ENCODE measurements at places on chromosomes 3 and 15. TPM values are rescaled to one million over a fixed set of nuclear protein-coding genes. Genes with fewer than 3 reads are reported as not detected.

- DNase-seq = no peak
These were observed 36.0 kb downstream of the BTLA start for GRCh38 chr3:112463250-112463649.

GOLGA8S gene
- total RNA-seq = 1.1 TPM

DNA sequence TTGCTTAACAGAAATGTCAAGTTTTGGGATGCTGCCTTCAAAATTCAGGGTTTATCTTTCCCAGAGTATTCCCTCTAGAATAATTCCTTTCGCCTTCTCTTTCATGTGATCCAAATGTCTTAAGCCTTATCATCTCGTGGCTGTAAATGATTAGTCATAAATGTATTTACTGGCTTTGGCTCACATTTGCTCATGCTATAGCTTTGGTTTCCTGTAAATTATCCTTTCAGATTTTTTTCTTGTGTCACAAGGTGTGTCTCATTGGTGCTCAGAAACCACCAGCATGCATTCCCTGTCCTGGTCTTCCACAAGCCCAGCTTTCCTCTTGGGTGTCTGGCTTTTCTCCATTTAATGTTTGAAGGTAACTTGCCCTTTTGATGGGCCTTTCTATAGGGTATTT lies 692.7 kb upstream of the ALCAM start:
- no peak for DNase-seq

REC114 gene
- total RNA-seq = not detected

DNA sequence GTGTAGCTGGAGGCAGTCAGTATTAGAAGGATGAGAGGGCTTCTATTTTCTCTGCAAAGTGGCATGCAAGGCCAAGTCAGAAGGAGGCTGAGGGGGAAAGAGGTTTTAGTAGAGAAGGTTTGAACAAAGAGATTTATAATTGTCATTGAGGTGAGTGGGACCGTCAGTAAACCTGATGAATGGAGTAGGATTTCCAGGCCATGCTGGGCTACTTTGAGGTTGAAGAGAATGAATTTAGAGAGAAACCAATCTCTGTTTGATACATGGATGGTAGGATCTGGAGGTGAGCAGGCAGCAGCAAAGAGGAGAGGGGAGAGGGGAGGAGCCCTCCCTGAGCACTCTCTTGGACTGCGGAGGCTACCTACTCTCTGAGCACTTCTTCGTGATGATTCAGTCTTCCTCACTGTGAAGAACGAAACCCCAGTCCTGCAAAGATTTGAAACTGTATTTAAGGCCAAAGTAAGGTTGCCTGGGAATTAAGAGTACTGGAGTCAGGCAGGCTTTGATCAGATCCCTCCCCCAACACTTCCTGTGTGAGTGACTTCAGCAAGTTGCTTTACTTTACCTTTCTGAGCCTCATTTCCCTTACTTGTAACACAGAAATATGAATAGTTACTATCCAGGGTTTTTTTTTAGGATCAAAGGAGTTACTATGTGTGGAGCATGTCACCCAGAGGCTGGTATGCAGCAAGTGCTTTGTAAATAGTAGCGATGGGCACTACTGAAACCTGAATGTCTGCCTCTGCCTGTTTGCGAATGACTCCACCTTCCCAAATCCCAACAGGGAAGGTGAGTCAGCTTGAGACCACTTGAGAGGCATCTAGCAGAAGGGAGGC lies 75.8 kb downstream of the RPL39L start:
- DNase-seq = no peak

GRCh38 chr3:196989721-196990262 lies 21.2 kb upstream of the PIGZ start:
- DNase-seq = peak; percentile 73

RCN2 gene
- total RNA-seq = 30.3 TPM

DNA sequence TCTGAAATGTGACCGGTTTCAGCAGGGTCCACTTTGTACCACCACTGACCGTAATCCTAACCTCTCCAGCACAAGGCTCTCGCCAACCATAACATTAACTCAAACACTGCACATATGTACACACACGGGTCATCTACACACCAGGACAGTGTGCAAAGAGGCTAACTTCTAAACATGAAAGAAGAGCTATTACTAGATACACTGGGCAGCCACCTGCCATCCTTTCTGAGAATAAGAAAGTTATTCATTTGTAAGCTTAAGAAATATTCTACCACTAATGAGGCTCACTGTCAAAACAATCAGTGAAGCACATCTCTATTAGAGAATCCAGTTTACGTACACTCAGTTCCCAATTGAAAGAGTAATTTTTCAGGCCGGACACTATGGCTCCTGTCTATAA lies 59.1 kb upstream of the PARL start:
- no peak for DNase-seq

VEPH1 gene
- total RNA-seq = 0.78 TPM

DNA sequence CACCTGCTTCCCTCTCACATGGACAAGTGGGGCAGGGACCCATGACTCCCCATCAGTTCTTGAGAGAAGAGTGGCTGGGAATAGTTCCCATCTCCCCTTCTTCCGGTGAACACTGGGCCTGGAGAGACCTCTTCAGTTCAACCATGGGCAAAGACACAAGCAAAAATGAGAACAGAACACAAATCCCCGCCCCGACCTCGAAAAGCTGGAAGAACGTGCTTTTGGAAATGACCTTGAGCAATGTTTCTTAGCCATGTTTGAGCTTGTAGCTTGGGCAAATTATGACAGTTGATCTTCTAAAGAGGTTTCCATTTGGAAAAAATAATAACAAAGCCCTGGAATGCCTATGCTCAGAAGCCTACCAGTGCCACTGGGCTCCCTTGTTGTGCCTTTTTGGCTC lies 59.0 kb downstream of the FAM174B start:
- no peak for DNase-seq

CERS3 gene
- total RNA-seq = 0.24 TPM

- no peak for DNase-seq
These were observed 115.9 kb downstream of the TOP2B start for GRCh38 chr3:25548836-25549235.

GRCh38 chr3:167346171-167346570 lies 33.9 kb downstream of the ZBBX start:
- DNase-seq = no peak

LAMB2 gene
- total RNA-seq = 788 TPM

IL12A gene
- 0.51 TPM for total RNA-seq

DNAJC17 gene
- total RNA-seq = 19.1 TPM

DNA sequence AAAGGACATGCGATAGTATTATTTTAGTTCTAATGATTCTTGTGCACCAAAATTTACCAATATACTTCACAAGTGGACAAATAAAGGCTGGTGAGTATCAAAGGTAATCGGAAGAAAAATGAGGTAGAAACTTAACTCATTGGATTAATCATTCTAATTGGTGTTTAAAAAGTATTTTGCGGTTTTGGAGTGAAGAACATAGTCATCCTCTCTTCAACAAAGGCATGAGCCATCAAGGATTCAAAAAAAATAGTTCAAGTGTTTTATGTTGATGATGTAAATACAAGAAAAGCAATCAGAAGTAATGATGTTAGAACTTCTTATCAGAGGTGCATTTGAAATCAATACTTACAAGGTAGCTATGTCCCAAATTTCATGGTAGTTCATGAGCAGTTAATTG lies 221.5 kb downstream of the P3H2 start:
- no peak for DNase-seq

DNA sequence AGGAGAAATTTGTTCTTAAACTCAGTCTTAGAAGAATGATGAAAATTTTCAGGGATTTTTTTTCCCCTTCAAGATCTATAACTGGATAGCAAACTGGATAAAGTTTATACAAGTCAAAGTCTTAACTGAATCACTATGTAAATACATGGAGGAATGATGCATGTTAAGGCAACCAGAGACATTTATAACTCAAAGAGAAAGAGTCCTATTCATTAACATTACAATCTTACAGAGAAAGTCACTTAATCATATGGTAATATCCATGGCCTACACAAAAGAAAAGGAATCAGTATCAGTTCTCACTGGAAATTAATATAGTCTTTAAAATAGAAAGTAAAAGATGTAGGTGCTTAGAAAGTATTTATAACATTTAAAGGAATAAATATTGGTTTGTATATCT lies 869.1 kb downstream of the TBL1XR1 start:
- DNase-seq = no peak

RASGRP1 gene
- total RNA-seq = 2.2 TPM

- no peak for DNase-seq
These were observed 106.0 kb downstream of the RYK start for GRCh38 chr3:134144694-134145093.

ACKR2 gene
- 1.5 TPM for total RNA-seq

CCDC39 gene
- total RNA-seq = not detected

- no peak for DNase-seq
These were observed 36.5 kb downstream of the ANP32A start for GRCh38 chr15:68784206-68784605.

- no peak for DNase-seq
These were observed 108.5 kb upstream of the PFN2 start for GRCh38 chr3:150079029-150079739.

GRCh38 chr3:173733029-173733652 lies 335.6 kb downstream of the NLGN1 start:
- no peak for DNase-seq

RARRES1 gene
- total RNA-seq = 9.1 TPM

SLC28A1 gene
- 0.83 TPM for total RNA-seq

- DNase-seq = no peak
These were observed 323.3 kb downstream of the DIPK2A start for GRCh38 chr3:144294659-144295538.

PLA2G4E gene
- 0.08 TPM for total RNA-seq

GRCh38 chr3:77539677-77540076 lies 499.8 kb downstream of the ROBO2 start:
- DNase-seq = no peak

- DNase-seq = no peak
These were observed 12.3 kb upstream of the ULK4 start for GRCh38 chr3:41974223-41974622.

COPS2 gene
- total RNA-seq = 71.6 TPM

DNA sequence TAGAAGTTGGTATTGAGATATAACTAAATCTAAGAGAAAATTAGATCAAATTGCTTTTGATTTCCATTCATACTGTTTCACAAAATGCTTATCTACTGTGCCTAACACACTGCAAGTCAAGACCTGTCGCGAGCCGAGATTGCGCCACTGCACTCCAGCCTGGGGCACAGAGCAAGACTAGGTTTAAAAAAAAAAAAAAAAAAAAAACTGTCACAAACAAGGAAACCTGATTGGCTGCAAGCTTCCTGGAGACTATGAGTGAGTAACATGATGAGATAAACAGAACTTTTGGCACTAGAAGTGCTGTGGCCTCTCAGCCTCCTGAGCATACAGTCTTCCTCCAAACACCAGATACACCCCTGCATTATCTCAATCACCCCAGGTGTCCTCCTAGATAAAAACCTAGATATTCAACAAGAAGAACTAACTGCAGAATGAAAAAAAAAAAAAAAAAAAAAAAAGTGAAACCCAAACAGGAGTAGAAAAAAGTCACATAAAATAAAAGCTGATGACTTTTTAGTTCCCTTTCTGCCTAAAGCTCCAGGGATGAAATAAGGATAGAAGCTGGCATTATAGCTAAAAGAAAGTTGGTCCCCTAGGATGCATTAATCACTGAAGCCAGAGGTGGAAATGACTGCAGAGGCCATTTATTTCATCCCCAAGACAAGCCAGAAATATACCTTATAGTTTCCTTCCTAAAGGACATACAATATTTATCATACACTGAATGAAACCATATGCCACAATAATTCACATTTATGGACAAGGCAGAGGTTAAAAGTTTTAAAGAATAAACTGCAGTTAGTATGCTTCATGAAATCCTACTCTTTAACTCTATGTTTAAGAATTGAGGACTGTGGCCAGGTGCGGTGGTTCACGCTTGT lies 82.4 kb downstream of the P3H2 start:
- no peak for DNase-seq

DNA sequence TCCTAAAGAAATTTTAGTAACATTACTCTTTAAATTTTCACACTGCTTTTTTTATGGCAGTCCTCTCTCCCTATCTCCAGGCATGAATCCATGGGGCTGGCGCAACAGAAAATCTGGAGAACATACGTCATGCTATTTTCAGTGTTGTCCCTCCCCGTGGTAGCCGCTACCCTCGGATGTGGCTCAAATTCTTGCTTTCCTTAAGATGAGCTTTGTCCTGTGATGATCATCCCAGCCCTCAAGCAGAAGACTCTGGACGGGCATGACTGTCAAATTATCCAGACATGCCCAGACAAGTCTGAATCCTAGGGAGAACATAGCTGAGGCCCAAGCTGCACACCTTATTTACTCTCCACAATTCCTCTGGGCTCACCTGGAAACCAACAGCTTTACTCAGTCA lies 49.1 kb downstream of the FMN1 start:
- DNase-seq = no peak

- no peak for DNase-seq
These were observed 84.1 kb downstream of the AGBL1 start for GRCh38 chr15:86163816-86164215.

Data from cardiac septum (tissue), 1 donor.